ENCODE measurements at places on chromosomes 5 and 9.

- DNase-seq = no peak
Measured at GRCh38 chr5:107068782-107069181, 602.0 kb downstream of the EFNA5 start.

DNA sequence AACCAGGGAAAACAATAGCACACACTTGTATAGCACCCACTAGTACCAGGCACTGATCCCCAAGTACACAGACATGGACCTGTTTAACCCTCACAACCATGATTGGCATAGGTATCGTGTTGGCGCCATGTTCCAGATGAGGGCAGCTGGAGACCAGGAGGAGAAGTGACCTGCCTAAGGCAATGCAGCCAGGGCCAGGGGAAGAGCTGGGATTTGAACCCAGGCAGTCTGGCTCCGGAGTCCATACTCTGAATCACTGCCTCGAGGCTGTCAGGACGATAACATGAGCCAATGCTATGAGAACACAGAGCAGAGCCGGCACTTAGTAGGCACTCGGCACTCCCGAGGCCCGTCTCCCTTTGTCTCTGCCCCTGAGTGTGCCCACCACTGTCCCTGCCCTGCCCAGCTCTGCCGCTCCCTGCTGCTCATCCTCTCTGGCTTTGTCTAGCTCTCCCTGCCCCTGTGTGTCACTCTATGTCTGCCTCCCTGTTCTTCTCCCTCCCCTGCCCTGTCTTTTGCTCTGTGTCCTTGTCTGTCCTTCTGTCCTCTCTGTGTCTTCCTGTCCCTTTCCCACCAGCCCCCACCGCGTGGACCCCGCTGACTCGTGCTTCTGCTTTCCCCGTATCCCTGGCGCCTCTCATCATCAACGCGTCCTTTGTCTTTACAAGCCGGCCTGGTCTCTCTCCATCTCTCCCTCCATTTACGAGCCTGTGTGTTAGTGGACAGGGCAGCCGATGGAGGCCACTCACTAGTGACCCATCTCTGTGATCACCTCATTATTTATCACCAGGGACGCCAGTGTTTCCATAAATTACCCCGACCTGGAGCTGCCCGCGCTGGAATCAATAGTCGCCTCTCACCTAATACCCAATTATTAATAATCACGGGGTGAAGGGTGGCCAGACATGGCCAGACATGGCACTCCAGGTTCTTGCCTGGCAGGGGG lies 99.4 kb upstream of the MVB12B start:
- no peak for DNase-seq

DNA sequence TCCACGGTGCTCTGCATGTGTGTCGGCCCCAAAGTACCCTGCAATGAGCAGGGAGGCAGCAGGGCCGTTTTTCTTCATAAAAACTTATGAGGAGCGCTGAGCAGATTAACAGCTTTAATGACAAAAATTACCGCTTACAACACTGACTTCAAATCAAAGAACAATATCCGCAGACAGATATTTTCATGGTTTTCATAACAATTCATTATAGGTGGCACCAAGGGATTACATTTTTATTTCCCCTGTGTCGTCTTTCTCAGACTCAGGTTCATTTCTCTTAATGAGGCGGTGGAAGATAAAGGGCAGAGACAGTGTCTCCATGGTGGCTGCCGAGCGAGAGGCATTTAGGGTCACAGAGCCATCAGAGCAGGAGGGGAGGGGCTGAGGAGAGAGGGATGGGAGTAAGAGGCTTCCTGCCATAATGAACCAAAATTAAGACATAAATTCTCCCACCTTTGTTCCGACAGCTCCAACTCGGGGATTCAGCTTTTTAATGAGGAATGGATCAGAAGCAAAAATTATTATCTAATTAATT lies 240.7 kb upstream of the CLINT1 start:
- DNase-seq = no peak

GRCh38 chr5:119470851-119471451 lies 18.7 kb downstream of the HSD17B4 start:
- DNase-seq = peak; percentile 11

DNA sequence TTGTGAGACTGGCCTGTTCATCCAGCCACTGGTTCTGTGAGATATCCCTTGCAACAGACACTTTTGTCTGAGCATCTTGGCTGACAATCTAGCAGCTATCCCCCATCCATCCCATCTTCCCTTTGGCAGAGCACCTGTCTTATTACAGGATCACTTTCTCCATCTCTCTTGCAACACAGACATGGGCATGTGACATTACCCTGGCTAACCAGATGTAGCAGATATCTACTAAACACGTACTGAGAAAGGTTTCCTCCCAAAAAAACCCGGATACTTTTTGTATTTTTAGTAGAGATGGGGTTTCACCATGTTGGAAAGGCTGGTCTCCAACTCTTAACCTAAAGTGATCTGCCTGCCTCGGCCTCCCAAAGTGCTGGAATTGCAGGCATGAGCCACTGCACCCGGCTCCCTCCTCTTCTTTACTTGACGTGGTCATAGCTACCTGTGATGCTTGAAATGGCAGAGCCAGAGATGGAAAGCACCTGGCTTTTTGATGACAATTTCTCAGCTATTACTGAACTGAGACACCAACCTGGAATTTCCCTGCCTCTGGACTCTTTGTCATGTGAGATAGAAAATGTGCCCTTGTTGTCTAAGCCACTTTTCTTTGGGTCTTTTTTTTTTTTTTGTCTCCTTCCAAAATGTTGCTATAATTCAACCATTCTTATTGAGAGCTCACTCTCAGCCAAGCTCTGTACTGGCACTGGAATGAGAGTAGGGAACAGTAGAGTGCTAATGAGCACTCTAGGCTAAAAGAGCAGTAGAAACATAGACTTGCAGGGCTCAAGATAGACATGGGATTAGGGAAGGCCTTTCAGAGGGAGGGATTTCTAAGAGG lies 32.6 kb downstream of the FNBP1 start:
- DNase-seq = no peak

GRCh38 chr9:28735738-28736342 lies 1162.6 kb upstream of the C9orf72 start:
- DNase-seq = no peak

DNA sequence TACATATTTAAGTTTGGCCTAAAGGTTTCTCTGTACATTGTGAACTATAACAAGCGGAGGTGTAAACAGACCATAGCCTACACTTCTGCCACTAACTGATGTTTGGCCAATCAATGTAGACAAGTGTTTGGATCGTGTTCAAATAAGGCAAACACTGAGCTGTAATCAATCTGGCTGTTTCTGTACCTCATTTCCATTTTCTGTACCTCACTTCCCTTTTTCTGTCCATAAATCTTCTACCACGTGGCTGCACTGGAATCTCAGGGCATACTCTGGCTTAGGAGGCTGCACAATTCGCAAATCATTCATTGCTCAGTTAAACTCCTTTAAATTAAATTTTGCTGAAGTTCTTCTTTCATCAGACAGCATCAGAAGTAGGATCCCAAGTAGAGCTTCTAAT lies 140.9 kb downstream of the SLC25A46 start:
- DNase-seq = no peak

DNA sequence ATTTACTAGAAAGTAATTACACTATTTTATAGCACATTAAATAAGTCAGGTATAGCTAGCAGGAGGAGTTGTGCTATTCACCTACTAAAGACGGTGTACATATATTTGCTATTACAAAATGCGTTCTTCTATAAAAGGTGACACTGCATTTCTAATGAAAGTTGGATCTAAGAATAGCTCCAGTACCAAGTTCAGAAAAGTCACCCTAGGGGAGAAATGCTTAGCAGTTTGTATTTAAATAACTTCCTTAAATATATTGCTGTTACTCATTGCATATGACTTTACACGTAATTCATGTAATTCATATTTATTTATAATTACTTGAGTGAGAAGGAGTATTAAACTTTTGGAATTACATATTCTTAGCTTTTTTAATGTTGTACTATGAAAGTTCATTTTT lies 7.0 kb upstream of the SUB1 start:
- DNase-seq = no peak

DNA sequence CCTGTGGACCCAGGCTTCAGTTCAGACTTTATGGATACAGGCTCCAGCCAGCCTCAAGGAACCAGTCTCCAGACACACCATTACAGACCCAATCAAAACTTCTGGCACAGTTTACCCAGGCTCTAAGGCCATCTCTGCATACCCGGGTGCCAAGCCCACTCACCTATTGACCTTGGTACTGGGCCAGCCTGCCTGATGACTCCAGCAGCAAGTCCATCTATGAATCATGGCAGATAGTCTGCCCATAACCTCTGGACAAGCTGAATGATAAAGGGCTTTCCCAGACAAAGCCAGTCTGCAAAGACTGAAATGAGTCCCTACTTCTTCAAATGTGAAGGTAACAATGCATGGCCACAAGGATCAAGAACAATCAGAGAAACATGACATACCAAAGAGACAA lies 1327.1 kb upstream of the C9orf72 start:
- DNase-seq = no peak

DNA sequence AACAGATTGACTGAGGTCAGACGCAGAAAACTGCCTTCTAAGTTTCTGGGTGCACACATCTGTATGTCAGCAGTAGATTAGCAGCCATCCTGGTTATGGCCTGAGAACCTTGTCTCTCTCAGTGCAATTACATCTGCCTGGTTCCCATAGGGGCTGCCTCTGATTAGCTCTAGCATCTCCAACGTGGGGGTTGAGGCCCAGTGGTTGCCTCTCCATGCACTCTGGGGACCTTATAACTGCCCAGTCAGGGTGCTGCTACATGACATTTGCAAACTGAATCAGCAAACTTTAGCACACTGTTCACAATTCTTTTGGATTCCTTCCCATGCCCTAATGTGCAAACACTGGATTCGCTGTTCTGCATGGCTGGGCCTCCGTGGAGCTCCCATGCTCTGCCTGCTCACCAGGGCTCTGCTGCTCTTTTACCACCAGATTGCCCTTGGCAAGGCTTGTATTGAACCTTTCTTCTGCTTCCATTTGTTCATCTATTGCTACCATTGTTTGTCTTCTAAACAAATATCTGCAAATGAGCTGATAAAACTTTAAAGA lies 36.2 kb downstream of the SNX18 start:
- DNase-seq = no peak

DNA sequence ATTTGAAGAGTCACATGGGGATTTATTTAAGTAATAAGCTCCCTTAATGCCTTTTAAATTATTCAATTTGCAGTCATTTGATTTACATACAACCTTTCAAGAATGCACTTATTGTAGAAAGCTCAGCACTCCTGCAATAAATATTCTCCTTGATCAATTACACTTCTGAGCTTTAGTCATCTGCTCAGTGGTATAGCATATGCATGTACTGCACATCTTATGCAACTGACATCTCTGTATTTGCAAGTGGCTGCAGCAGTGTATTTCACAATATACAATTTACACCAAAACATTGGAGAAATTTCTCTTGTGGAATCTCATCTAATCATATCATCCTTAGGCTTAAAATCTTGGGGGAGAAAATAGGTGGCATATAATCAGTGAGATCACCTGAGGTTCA lies 325.7 kb downstream of the SLF1 start:
- DNase-seq = no peak

DNA sequence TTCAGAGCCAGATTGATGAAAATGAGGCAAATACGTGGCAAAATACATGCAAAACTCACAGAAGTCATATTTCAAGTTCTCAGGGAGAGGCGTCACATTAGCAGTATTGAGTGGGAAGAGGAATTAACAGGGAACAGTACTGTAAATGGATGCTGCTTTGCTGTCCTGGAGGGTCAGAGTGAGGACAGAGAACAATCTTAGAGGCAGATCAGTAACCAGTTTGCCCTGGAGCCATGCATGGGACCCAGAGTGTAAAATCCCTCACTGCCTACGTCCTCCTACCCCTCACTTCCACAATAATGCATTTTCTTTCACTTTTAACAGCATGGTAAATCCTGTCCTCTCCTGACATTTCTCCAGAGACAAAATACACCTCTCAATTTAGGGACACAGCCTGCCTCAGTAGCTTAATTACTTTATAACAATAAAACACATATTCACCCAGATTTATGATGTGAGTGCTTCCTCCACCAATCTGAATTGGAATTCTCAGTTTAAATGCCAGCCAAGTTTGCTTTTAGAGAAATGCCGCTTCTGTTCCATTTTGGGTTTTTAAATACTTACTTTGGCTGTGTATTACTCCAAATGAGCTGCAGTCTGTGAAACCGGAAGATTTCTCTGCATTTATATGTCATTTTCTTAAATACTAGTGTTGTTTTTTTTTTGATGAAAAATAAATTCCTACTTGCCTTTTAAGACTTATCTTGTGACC lies 70.0 kb downstream of the LMNB1 start:
- no peak for DNase-seq

DNA sequence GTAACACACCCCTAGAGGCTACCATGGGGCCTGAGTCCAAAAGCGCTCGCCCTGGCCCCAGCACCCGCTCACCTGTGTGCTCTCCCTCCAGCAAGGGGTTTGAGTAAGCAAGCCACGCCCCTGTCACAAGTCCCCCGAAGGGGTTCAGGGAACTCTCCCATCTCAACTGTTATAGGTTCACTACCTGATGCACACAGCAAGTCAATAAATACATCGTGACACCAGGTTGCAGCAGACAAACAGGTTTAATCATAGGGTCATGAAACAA lies 8.4 kb upstream of the CREBRF start:
- no peak for DNase-seq

Data from NCI-H1417 treated with DMSO at 0.1 percent for 48 hours (cell line).